Right cardiac atrium (tissue), 5 donors: ENCODE measurements at places on chromosomes 3 and 15. TPM values are rescaled to one million over a fixed set of nuclear protein-coding genes. Genes with fewer than 3 reads are reported as not detected.

DNA sequence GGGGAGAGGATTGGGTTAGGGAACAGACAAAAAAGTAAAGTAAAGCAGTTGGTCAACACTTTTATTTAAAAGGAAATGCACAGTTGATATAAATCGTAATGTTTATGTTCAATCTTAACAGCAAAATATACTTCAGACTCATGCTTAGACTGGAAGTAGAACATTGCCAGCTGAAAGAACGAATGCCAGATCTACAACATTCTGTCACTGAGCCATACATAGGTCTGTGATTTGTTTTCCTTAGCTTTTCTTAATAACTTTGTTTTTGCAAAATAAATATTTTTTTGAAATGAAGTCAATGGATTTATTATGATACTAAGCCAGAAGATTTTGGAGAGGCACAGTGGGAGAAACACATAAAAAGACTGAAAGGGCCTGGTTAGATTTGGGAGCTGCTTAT lies 62.0 kb downstream of the LEKR1 start:
- no peak for DNase-seq

DNA sequence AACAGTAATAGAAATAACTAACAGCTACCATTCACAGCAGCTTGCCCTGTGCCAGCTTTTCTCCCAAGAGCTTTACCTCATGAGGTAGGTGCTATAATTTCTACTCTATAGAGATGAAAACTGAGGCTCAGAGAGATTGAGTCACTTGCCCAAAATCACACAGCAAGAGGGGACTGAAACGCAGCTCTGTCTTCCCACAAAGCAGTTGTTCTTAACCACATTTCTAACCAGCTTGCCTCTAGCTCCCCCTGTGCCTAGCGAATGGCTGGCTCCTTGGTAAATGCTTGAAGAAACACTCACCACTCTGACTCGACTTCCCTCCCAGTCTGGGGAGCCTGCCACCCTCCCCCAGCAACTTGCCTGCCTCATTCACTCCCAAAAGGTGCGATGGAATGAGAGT lies 15.6 kb upstream of the TMEM40 start:
- no peak for DNase-seq

NISCH gene
- 31.2 TPM for polyA plus RNA-seq

PP2D1 gene
- polyA plus RNA-seq, result not detected

- DNase-seq, result no peak
Observed at GRCh38 chr15:44340410-44340809, 51.9 kb downstream of the GOLM2 start.

DNA sequence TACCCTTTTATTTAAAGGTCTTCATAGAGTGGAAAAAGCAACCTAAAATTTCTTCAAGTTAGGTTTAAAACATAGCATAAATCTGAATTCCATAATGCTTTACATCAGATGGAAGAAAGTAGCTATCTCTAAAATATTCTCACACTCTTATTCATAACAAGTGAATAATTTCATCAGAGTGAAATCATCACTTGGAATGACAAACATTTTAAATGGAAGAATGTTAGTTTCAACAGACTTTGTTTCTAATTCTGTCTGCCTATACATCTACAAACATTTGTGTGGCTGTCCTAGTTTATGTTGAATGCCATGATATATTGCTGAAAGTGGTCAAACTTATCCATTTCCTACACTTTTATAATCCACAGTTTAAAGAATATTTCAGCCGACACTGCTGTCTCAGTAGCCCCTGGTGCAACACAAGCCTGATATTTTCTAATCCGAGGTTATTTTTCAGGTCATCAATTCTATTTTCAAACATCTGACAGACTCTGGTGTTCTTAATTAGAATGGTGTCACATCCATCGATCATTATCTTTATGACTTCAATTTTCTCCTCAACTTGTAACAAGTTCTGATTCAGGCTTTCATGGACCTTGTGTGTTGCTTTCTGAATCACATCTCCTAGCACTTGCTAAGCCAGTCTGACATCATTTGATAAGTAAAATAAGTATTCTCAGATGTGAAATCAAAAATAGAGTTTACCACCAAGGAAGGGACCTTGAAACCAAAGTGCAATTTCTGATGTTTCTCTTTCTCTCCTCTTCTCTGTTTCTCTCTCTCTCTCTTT lies 17.1 kb upstream of the CNTN3 start:
- no peak for DNase-seq

SLC24A5 gene
- not detected for polyA plus RNA-seq

DNA sequence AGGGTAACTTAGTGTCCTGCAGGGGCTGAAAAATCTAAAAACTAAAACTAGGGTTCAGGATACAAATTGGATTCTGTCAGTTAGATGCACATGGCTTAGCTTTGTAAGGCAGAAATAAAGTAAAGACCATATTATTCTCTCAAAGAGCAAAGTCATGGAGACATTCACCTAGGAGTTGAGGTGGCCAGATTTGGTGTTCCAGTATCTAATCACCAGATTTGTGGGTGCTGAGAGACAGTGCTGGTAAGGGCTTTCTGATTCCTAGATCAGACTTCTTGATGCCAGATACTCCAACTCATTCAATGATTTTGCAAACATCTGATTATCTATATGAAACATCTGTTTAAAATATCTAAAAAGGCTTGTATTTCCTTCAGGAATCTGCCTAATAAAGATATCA lies 28.3 kb upstream of the TBC1D5 start:
- no peak for DNase-seq

DNA sequence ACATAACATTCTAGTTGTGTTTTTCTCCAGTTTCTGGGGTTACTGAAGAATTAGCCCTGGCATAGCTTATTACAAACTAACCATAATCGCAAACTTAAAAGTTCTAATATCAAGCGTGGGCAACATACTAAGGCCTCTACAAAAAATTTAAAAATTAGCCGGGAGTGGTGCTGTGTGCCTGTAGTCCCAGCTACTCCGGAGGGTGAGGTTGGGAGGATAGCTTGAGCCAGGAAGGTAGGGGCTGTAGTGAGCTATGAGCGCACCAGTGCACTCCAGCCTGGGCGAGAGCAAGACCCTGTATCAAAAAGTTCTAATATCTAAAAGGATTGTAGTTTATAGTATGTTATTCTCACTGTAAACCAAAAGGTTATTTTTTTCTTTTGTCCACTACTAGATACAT lies 1.1 kb downstream of the OIP5 start:
- no peak for DNase-seq

DNA sequence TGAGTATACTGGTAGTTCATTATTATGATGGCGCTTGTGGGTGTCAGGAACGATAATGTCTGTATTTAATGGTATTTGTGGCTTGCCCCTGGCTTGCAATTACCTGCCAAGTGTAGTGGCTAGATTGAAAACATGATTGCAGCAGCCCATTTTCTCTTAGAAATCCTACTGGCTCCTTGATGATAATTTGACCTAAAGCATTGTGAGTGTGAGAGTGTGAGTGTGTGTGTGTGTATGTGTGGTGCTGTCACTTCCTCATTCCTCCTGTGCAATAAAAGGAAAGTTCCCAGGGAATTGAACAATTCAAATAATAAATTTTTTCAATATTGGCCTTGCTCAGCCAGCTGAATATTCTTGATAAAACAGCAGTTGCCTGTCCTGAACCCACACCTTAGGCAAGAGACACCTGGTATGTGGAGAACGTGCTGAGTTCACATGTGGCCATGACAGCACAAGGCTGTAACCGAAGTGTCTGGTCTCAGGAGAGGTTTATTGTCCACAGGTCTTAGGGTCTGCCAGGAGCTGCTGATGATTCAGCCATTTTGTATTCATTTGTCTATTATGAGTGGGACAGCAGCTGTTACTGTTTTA lies 193.3 kb downstream of the CD47 start:
- DNase-seq, result no peak

DNA sequence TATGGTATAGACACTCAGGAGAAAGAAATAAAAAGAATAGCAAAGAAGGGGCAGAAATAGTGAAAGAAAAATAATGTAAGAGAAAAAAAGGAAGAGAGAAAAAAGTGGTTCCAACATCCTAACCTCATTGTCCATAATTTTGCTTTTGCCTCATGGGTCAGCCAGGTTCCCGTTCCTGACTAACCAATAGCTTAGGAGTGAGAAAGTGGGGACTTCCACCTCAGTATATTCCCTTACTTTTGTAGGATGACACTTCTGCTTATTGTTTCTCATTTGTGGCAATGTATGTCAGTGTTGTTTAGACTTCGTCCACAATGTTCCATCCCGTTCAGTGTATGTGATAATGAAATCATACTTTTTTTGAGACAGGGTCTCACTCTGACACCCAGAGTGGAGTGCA lies 9.3 kb upstream of the SLC12A8 start:
- DNase-seq, result no peak

GRCh38 chr15:68816795-68817303 lies 3.8 kb downstream of the ANP32A start:
- no peak for DNase-seq

DNA sequence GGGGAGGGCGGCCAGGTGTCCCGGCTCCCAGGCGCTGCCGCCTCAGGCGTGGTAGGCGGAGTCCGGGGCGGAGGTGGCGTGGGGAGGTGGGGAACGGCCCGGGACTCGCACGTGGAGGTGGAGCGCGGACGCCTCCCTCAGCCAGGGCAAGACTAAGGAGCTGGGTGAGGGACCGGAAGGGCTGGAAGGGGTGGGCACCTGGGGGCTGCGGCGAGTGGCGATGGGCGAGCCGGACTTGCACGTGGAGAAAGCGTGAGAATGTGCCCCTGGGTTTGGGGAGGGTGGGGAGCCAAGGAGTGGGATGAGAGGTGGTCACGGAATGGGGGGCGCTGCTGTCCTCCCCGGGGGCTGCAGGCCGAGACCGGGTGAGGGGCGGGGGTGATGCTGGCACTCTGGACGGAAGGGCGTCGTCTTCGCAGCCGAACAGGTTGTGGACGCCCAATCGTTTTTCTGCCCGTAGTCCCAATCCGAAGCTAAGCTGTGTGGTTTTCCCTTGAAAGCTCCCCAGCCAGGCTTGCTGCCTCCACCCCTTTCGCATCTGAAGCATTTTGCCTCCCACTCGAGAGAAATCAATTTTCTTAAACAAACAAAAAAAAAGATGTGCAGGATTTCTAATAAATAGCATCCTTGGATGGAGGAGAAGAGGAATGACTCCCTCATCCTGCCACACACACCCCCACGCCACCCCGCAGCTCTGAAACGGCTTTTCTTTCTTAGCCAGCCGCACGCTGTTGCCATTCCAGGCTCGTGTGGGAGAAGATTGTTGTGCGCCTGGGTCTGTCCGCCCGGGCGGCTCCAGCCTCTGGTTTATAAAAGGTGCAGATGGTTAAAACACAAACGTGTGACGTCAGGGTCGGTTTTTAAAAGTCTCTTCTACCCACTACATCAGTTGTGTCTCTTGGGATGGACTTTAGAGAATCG lies 62.5 kb upstream of the ANKRD28 start:
- DNase-seq, result peak; percentile 17

NRROS gene
- polyA plus RNA-seq, result 2.2 TPM

DNA sequence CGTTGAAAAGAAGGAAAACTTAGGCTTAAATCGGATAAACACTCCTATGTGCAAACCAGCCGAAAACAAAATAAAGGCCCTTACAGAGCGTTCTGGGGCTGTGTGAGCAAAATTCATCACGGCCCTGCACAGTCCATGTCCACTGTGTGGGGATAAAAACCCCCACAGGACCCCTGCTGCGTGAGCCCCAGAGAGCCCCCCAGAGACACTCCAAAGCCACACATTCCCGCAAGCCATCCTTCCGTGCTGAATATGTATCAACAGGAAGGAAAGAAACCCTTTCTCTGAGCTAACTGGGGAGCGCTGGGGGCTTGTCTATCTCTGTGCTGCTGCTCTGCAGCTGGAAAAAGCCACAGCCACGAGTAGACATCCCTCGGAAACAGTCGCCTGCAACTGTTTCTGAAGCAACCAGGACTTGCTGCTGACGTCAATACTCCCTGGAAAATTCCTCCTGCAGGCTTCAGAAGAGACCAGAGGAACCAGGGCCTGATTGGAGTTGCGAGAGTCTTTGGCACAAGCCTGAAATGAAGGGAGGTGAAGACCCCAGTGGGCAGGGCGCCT lies 72.7 kb downstream of the NUP210 start:
- DNase-seq, result no peak

- no peak for DNase-seq
Observed at GRCh38 chr3:13376091-13376490, 44.0 kb downstream of the NUP210 start.
